A549 (cell line): ENCODE measurements at places on chromosomes 11 and 22. TPM values are rescaled to one million over a fixed set of nuclear protein-coding genes. Genes with fewer than 3 reads are reported as not detected.

- DNase-seq: peak; percentile 69
Measured at GRCh38 chr11:64971421-64972233, at the start of gene MAJIN. TSS of gene MAJIN (minus strand) at chr11:64972108. CDS start at chr11:64959405, 12,703 bp downstream.

- no peak for DNase-seq
Measured at GRCh38 chr11:35261197-35261596, 122.2 kb downstream of the CD44 start.

GRCh38 chr11:38510041-38510440, 1912.0 kb upstream of the RAG2 start:
- no peak for DNase-seq

Gene BLID
- not detected in 3 replicates for polyA plus RNA-seq

DNA sequence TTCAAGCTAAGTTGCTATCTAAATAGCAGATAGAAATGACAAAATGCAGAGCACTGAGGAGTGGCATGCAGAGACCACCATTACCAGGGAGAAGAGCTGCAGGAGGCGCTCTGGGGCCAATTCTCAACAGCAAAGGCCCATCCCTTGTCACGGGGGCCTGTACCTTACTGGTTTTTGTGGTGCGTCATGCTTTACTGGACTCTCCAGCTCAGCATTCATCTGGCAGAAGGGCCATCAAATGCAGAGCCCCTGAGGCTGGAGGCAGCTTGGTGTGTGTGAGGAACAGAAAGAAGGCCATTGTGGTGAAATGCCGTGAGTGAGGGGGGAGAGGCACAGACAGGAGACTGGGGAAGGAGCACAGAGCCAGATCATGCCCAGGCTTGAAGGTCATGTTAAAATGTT, 56.5 kb upstream of the NAV2 start:
- no peak for DNase-seq

DNA sequence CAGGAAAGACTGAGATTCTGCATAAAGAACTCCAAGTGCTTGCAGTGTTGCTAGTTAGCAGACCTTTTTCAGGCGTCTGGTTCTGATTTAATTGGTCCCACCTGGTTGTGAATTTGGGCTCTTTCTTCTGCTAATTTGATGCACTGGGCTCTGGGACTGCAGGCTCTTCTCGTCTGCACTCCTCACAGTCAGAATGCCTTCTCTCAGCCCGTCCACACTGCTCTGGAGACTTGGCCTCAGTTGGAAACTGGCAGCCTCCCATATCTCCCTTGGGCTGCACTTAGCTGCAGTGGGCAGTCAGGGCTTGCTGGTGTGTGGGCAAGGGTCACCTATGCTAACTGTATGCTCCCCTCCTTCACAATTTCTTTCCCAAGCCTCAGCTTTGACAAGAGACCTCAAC, 1.5 kb downstream of the TRIM6 start:
- DNase-seq: no peak

DNA sequence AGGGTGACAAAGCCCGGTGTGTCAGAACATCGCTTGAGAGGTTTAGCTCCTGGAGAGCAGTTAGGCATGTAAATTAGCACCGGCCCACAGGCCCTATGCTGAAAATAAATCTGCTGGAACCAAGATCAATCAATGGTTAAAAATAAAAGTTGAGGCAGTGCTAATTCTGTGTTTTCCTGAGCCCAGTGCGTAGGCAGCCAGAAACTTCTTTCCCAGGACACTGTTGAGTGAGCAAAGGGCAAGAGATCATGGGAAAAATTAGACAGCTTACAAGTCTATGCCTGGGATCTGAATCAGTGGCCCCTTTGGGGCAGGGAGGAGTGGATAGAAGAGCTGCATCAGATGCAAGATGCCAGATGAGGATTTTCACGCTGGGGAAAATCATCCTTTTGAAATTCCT, 539.2 kb downstream of the BUD13 start:
- DNase-seq: no peak

Gene MAPK8IP2
- polyA plus RNA-seq: 2.2 to 3.0 TPM (median 2.8 TPM) in 3 replicates

Gene TSSK2
- not detected in 3 replicates for polyA plus RNA-seq

Gene A4GALT
- polyA plus RNA-seq: 6.0 to 9.2 TPM (median 7.8 TPM) in 3 replicates

GRCh38 chr22:42754658-42755057, 34.0 kb upstream of the A4GALT start:
- no peak for DNase-seq

DNA sequence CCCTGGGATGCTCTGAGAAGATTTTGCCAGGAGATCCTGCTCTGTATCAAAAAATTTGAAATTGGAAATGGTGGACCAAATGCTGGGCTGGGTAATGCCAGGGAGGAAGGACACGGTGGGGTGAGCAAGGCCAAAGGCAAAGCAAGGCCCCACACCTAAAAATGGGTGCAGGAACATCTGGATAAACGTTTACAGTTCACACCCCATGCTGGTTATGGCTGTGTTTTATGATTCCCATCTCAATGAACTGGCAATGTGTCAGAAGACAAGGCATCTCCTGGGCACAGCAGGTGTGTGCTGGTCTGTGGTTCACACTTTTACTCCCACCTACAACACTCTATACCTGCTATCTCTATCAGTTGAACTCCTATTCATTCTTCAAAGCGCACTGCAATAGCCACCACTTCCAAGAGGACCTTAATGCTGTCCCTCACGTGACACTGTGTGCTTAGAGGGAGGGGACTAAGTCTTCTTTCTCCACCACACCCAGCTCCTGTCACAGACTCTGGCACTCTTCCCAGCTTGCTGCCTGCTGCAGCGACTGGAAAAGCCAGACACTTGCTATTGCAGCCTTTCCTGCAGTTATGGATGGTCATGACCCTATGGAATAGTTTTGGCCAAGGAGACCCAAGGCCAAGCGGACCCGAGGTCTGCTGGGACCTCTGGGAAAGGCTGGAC, 277.5 kb downstream of the CTTN start:
- DNase-seq: no peak

GRCh38 chr11:116336540-116336939, 436.2 kb downstream of the BUD13 start:
- DNase-seq: no peak

Gene AQP11
- 2.2 to 3.1 TPM (median 2.6 TPM) in 3 replicates for polyA plus RNA-seq

DNA sequence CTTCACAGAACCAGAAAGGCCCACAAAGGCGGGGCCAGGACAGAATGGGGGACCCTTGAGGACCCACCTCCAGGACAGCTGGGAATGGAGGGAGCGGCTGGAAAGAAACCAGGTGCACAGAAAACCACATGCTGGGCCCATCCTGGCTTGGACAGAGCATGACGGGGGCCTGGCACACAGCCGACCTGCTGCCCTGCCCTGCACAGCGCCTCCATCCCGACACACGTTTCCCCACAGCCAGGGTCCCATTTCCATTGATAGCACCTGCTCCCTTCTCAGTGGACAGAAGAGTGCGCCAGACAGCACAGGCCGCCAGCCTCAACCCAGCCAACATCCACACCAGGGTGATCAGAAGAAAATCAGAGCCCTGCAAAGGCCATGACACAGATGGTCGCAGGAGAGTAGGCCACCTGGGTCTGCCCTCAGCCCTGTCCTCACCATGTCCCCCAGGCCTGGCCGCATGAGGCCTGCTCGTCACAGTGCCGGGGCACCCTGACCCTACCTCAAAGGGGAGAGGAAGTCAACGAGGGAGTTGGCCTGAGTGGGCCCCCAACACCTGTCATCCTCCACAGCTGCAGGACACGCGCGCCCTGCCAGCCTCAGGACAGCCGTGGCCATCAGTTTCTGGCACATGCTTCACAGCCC, 28.1 kb downstream of the BRD1 start:
- no peak for DNase-seq

Gene PTPN5
- 0.04 TPM in 1 of 3 replicates, not detected in the others for polyA plus RNA-seq

- DNase-seq: no peak
Measured at GRCh38 chr11:24589064-24589463, 92.2 kb downstream of the LUZP2 start.

DNA sequence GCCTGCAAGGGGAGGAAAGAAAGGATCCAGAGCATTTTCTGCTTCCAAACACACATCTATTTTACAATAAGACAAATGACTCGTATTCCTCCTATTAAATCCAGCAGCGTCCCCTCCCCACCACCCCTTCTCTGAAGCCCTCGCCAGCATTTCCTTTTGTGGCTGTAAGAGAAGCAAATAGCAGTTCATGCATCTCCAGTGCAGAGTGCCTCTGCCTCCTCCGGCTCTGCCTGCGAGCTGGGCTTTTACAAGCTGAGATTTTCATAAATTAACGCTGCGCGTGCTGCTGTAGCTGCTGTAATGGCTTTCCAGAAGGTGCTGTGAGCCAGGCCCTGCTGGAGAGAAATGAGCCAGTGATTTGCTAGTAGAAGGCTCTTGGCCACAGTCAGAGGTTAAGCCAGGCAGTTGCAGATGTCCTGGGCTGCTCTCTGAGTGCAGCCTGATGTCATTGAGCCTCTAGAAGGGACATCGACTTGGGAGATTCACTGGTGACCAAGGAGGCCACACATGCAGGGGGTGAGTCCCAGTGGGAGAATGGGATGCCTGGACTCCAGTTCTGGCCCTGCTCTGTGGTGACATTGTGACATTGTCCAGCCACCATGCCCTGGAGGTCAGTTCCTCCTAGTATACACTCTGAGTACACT, 134.5 kb upstream of the NAV2 start:
- no peak for DNase-seq

DNA sequence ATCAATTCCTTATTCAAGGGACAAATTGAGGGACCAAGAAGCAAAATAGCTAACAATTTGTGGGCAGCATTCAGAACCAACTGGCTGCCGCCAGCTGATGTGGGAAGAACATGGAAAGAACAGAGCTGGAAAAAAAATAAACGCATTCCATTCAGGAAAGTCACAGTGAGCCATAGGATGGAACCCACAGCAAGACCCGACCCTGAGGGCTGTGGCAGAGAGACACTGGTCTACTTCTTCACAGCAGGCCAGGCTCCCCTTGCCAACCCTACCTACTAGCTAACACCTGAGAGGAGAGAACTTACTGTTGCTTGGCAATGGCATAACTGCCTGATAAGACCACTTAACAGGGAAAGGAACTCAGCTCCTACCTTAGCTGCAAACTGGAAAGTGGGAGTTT, 123.5 kb upstream of the APOA1 start:
- DNase-seq: no peak

Gene SIDT2
- polyA plus RNA-seq: 5.5 to 6.4 TPM (median 5.9 TPM) in 3 replicates

DNA sequence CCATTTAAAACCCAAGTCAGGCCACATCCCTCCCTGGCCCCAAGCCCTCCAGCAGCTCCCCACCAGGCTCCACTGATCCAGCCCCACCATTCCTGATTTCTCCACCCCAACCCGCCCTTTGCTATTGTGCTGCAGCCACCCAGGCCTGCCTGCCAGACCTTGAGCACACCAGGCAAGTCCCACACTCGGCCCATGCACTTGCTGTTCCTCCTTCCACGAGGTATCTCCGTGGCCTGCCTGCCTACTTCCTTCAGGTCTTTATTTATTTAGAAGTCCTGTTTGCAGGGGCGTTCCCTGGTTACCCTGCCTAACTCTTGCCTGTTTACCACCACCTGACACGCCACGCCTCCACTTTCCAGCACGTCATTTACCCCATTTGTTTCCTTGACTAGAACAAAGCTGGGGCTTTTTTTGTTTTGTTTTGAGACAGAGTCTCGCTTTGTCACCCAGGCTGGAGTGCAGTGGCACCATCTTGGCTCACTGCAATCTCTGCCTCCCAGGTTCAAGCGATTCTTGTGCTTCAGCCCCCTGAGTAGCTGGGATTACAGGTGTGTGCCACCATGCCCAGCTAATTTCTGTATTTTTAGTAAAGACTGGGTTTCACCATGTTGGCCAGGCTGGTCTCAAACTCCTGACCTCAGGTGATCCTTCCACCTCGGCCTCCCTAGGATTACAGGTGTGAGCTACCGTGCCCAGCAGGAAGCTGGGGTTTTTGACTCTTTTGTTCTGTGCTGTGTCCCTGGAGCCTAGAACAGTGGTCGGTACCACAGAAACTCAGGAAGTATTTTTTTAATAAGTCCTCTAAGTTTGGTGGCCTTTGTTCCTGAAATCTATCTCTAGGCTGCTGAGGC, 6.7 kb downstream of the CENPM start:
- no peak for DNase-seq

DNA sequence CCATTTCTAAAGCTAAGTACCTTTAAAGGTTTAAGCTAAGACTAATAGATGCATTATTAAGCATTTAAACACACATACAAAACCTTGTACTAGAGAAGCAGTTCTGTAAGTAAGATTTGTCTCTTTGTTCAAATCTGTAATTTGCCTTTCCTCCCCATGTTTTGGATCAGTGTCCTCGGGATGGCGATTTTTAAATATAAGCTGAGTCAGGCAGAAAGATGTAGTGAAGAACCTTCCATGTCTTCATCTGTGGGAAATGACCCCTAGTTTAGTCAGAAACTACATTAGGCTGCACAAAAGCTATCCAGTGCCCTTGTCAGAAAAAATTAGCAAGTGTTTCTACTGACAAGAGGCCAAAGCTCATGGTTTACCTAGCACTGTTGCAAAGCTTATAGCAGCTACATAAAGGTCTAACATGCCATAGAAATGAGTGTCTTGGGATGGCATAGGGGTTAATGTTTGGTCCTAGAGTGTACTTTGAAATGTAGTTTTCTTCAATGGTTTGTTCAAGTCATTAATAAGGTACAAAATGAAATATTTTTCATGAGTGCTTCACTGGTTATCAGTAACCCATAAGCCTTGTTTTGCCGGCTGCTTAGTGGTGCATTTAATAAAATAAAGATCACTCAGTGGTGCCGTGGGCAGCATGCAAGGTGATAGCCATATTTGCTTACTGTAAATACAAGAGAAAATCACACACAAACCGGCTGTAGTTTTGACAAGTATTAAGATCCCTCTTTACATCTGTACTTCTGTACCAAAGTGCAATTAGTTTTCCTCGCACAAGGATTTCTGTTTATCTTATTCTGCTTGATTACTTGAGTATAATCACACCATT, 139.8 kb downstream of the ELP4 start:
- no peak for DNase-seq

DNA sequence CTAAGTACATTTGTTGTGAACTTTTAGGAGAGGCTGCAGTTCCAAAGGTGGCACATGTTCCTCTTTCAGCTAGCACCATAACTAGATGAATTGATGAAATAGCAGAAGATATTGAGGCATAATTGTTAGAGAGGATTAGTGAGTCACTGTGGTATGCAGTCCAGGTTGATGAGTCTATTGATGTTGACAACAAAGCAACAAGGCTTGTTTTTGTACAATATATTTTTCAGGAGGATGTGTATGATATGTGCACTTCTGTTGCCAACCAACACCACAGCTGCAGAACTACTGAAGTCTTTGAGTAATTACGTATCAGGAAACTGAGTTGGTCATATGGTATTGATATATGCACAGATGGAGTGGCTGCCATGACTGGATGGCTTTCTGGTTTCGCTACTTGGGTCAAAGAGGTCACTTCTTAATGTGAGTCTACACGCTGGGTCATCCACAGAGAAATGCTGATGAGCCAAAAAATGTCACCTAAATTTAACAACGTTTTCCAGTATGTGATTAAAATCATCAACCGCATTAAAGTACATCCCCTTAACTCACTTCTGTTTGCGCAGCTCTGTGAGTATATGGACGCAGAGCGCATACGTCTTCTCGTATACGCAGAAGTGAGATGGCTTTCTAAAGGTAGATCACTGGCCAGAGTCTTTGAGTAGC, 261.3 kb upstream of the ANO5 start:
- no peak for DNase-seq
